ENCODE measurements at places on chromosomes 3 and 15. TPM values are rescaled to one million over a fixed set of nuclear protein-coding genes. Genes with fewer than 3 reads are reported as not detected.

ALDH1A2 gene
- polyA plus RNA-seq = 27.4 TPM

SLC28A1 gene
- polyA plus RNA-seq = 0.21 TPM

ZNF445 gene
- 33.8 TPM for polyA plus RNA-seq

PLOD2 gene
- polyA plus RNA-seq = 44.6 TPM

PFN2 gene
- 719 TPM for polyA plus RNA-seq

RBMS3 gene
- 35.4 TPM for polyA plus RNA-seq

GOLGA8J gene
- polyA plus RNA-seq = 0.90 TPM

CACNA1D gene
- polyA plus RNA-seq = 29.6 TPM

LRRC34 gene
- polyA plus RNA-seq = 15.4 TPM

PLA2G4E gene
- polyA plus RNA-seq = not detected

EBLN2 gene
- polyA plus RNA-seq = 2.2 TPM

PLCD1 gene
- 27.9 TPM for polyA plus RNA-seq
